Upper lobe of right lung (tissue), 1 donor: ENCODE measurements at places on chromosomes 1 and 21. TPM values are rescaled to one million over a fixed set of nuclear protein-coding genes. Genes with fewer than 3 reads are reported as not detected.
A peak's percentile ranks its signal among the peaks of the same experiment; 100 is the strongest.

GRCh38 chr1:12001249-12001917, 17.9 kb upstream of the MIIP start:
- no peak for DNase-seq

DNA sequence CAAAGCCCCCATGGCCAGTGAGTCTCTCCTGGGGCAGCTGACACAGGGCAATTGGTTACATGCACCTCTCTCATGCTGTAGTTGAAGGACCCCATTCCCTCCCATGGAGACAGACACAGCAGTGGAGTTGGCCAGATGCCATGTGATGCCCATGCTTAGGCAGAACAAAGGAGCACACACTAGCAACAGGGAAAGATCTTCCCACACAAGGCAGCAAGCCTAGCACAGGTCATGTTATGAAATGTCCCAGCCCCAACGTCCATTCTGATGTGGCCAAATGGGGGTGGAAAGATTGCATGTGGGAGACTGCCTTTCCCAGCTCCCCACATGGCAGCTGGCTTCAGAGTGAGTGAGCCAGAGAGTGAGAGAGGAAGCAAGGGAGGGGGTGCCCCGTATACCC, 34.5 kb downstream of the AADACL4 start:
- no peak for DNase-seq

DNA sequence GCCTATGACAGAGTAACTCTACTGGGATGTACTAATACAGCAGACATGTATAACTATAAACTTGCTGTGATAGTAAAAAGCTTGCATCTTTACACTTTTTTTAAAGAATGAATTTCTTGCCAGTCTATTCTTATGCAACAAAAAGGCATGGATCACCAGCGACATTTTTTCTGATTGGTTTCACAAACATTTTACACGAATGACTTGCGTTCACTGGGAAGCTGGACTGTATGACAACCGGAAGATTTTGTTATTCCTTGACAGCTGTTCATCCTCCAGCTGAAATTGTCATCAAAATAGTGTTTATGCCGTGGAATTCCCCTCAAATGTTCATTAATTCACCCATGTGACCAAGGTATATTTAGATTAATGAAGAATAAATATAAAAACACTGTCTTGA, 131.0 kb downstream of the XPR1 start:
- no peak for DNase-seq

- no peak for DNase-seq
Measured at GRCh38 chr1:94952539-94952938, 25.6 kb upstream of the CNN3 start.

DNA sequence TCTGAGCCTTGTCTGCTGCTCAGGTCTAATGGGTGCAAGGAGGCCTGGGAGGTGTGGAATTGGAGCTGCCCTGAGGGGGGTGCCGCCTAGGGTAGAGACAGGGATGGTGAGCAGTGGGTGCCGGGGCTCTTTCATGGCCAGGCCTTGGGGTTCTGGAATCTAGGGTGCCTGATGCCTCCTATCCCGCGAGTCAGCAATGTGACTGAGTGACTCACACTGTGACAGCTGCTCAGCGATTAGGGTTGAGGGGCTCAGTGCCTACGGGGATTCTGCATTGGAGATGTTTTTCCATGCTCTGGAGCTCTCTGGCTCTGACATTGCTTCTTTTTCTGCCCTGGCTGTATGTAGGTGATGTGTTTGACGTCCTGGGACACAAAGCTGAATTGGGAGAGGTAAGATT, 16.8 kb downstream of the ATP8B2 start:
- DNase-seq: no peak

GRCh38 chr1:27122652-27123051, 32.3 kb downstream of the SLC9A1 start:
- DNase-seq: peak; percentile 74

DNA sequence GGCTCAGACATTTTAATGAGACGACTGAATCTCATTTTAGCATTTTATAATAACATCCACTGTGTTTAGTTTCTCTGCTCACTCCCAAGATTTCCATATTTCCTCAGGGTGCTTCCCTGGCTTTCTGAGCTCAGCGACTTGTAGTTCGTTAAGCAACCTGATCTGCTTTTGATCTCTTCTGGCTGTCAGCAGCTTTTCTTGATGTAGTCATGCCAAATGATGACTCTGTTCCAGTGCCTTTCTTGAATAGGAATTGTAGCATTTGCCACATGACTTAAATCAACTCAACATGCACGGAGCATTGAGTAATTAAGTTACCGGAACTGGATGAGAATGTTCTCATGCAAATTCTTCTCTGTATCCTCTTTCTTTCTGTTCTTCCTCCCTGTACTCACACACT, 246.1 kb downstream of the FMN2 start:
- no peak for DNase-seq

GRCh38 chr1:6815726-6816125, 30.5 kb downstream of the CAMTA1 start:
- no peak for DNase-seq

- DNase-seq: no peak
Measured at GRCh38 chr1:221494670-221495069, 247.2 kb downstream of the DUSP10 start.

- DNase-seq: peak; percentile 77
Measured at GRCh38 chr1:244049162-244050013, 1.7 kb upstream of the ZBTB18 start.

DNA sequence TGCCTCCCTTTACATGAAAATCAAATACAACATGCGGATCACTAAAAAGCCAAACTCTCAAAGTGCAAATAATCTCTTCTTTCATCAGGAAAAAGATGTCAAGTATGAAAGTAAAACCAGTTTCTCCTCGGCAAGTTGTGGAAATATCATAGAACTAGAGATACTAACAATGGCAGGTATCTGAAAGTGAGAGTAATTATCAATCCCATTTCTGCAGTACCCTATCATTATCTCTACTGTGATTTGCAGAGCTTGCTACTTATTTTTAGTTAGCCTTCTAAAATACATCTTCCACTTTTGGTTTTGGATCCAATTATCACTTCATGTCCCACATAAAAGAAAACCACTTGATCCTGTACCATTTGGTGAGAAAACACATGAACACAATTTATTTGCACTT, 3.0 kb downstream of the TP53BP2 start:
- no peak for DNase-seq

- DNase-seq: no peak
Measured at GRCh38 chr1:196680107-196680506, 28.3 kb downstream of the CFH start.

GRCh38 chr1:168372307-168372706, 91.6 kb downstream of the TBX19 start:
- no peak for DNase-seq

DNA sequence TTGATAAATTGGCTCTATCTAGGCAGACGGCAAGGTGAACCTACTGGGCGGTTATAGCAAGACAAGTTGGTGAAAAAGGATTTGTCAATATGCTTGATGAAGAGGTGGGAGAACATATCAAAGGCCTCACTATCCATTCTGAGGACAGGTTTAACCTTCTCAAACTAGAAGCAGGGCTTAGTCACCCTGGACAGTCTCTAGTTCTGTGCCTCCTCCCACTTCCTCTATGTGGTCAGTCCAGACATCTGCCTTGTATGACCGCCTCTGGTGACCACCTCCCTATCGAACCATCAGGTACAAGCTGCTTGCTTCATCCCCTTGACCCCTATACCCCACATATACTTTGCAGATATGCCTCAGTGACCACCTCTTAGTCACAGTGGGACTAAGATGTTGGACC, 2.3 kb upstream of the SCYL3 start:
- no peak for DNase-seq

- DNase-seq: no peak
Measured at GRCh38 chr1:88060112-88060673, 623.9 kb upstream of the PKN2 start.

GRCh38 chr1:34984435-34984792, 733 bp downstream of the TMEM35B start:
- DNase-seq: no peak

DNA sequence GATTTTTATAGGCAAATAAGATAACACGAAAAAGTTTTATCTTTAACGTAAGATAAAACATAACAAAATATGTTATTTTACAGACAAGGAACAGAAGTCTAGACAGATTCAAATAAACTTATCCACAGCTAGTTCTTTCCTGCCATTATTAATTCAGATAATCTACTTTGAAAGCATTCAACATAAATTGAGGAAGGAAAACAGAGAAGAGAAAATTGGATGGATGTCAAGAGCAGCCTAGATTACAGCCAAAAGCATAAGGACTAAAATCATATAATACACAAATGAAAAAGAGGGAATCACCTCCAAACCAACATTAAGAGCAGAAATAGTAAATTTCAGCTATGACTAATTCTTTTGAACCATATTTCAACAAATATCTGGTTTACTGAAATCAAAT, 15.5 kb downstream of the TRIM33 start:
- no peak for DNase-seq

- DNase-seq: no peak
Measured at GRCh38 chr1:156879876-156880275, 13.6 kb upstream of the PEAR1 start.

DNA sequence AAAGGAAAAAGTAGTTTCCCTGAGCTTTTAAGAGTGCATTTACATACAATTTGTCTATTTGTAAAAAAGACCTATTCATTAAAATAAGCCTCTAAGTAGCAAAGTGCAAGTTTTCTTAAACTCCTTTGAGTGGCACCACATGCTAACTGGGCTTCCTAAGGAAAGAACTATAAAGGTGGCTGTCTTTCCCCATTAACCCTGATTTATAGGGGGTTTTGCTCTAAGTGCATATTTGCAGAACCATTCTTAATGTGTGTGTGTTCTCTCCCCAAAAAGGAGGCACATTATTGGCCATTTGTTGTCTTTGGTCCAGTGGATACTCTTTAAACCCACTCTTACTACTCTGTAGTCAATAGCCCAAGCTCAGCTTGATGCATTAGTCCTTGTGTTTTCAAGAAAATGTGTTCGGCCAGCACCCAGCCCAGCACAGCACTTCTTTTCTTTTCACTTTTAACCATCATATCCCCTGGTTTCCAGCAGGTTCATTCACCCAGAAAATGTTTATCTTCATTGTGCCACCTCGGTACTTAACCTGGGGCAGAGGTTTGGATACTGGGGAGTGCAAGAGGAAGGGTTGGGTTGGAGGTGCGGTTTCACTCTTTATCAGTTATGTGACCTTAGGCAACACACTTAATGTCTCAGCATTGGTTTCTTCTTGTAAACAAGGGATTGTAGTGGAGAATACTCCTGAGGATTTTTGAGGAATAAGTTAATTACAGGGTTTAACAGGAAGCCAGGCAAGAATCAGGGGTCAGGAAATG, 161.9 kb upstream of the UBE2U start:
- no peak for DNase-seq

GRCh38 chr1:25066731-25067517, 136.8 kb upstream of the RUNX3 start:
- peak; percentile 17 for DNase-seq

DNA sequence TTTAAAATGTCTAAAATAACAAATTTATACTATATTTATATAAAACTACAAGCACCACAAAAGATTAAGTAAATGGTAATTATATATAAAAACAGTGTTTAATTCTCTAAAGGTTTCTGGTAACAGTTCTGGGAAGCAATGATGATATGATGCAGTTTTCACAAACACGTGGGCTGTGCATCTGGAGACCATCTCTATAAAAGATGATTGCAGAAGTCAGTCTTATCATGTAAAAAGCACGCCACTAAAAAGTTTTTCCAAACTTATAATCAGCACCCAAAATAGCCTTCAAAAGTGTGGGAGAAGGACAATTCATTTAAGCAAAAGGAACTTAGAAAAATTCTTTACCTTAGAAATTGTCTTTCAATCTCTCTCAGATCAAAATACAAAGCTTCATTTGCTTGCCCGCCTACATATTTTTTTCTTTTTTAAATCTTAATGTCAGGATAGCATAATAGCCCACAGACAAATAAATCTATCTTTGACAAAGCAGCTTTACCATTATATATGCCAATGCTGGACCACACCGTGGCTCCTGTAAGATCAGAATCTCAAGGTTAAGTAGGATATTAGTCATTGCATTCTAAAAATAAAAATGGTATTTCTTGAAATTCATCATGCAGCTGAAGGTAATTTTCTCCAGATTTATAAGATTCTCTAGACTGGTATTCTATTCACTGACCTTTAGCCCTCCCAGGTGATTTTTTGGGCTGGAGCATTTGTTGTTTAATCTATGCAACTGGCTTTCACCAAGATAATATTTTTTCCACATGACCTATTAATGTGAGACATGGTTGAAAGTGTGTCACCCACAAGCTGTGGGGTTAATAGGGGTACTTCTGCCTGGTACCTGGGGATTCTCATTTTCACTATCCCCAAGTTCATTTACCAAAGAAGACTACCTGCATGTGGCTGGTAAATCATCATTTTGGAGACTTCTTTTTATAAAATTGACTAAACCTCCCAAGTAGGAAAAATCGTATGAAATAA, 189.6 kb upstream of the ST6GALNAC5 start:
- no peak for DNase-seq

GRCh38 chr1:172549621-172550280, 16.8 kb downstream of the SUCO start:
- DNase-seq: no peak

DNA sequence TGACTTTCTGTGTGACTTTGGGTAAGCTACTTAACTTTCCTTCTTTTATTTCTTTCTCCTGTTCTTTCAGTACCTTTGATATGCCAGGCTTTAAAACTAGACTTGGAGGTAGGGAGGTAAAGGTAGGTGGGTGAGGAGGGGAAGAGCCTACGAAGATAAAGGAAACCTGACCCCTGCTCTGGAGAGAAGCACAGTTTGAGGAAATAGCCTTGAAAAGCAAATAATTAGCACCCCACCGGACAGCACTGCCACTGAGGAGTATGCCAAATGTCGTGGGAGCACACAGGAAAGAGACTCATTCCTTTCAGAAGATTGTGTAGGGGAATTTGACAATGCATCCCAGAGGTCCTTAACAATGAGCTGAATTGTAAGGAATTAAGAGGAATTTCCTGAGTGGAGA, 65.2 kb upstream of the SPAG17 start:
- DNase-seq: no peak

GRCh38 chr1:118322331-118322730, 137.3 kb upstream of the SPAG17 start:
- no peak for DNase-seq

DNA sequence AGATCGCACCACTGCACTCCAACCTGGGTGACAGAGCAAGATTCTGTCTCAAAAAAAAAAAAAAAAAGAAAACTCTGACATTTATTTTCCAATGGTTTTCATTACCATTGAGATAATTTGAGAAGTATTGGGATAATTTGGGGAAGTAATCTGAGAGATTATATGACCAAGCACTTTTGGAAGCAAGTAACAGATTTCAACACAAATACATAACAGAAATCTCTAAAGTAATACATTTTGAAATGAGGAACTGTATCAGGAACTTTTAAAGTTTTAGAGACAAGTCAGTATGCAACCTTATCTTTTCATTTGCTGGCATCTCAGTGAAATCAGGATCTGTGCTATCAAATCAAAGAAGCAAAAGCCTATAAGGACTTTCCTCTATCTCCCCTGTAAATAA, 25.4 kb upstream of the SLC16A1 start:
- DNase-seq: no peak

Gene GATAD2B
- total RNA-seq: 55.1 TPM

Gene HTR6
- not detected for total RNA-seq

Gene MRPL24
- 41.8 TPM for total RNA-seq

Gene CTSS
- 533 TPM for total RNA-seq

Gene TLR5
- 22.3 TPM for total RNA-seq

Gene LCE2C
- not detected for total RNA-seq

Gene PROK1
- 0.41 TPM for total RNA-seq

Gene GREM2
- total RNA-seq: 0.64 TPM

Gene ITLN2
- total RNA-seq: 44.1 TPM

Gene TEDDM1
- total RNA-seq: not detected

Gene SMG7
- total RNA-seq: 65.9 TPM

Gene GPX7
- total RNA-seq: 6.2 TPM

Gene PCSK9
- 23.5 TPM for total RNA-seq

Gene KRTAP23-1
- not detected for total RNA-seq

Gene PADI3
- not detected for total RNA-seq

Gene S100A2
- 5.6 TPM for total RNA-seq
